ENCODE measurements at places on chromosomes 4 and X.
A peak's percentile ranks its signal among the peaks of the same experiment; 100 is the strongest.

GRCh38 chr4:10032625-10033024 is 11.3 kb upstream of the SLC2A9 start:
- no peak for DNase-seq

DNA sequence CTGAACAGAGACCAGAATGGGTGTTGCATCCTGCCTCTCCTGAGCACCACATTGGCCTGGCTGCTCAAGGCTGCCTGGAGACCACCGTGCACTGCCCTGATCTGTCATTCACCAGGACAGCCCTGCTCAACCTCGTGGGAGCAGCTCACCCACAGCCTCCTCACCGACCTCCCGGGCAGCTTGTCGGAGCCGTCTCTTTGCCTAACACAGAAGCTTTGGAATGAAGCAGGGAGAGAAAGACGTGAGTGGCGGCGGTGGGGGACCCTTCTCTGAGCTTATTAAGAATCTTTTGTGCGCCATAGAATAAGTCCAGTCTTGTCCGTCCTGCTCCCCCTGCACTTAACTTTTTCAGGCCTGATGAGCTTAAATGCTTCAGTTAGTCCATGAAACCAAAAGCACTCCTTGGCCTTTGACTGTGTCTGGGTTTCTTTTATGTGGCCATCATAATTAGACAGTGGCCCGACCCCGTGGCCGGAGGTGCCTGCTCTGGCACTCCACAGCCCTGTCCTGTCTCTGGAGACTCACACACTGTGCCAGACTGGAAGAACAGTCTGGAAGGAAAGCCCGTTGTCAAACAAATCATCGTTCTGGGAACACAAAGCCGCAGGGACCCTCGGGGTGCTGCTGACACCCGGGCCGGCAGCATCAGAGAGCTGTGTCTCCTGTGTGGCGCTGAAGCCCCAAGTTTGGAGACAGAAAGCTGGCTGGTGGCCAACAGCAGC is 192.8 kb downstream of the BCOR start:
- DNase-seq: no peak

DNA sequence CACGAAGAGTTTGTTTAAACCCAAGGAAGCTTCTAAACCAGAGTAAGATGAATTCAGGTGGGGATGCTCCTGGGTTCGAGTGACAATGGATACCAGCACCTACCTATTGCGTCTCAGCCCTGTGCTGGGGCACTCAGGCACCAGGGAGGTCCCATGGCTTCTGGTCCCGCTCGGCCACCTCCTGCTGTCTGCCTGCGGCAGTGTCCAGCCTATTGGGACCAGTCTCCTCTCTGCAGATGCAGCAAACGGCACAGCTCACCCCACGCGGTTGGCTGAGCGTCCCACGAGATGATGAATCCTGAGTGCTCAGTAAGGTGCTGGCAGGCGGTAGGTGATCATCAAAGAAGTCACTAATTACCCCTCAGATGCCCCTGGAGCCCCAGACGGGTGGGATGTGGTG is 75.2 kb downstream of the ACOX3 start:
- DNase-seq: no peak

GRCh38 chr4:158819942-158820786 is 51.3 kb downstream of the FNIP2 start:
- DNase-seq: no peak

DNA sequence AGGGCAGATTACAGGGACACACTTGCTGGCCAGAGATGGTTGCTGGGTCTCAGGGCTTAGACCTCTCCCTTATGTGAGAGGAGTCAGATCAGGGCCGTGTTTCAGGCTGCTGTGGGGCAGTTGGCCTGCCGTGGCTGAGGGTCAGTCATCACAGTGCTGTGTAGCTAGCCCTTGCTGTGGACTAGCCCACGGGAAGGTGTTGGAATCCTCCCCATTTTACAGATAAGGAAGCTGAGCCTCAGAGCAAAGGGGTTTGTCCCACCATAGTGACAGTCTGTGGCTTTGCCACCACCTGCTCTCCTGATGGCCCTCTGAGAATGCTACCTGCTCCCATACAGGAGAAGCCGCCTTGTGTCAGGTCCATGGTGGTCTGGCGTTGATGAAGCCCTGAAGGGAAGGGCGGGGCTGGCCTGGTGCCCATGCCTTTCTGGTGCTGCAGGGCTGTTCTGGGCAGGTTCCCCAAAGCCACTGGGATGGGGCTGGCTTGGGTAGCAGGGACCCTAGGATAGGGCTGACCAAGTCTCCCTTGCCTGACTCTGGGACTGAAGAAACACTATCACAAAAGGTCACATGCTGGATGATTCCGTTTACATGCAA is 2.4 kb upstream of the FAM53A start:
- no peak for DNase-seq

DNA sequence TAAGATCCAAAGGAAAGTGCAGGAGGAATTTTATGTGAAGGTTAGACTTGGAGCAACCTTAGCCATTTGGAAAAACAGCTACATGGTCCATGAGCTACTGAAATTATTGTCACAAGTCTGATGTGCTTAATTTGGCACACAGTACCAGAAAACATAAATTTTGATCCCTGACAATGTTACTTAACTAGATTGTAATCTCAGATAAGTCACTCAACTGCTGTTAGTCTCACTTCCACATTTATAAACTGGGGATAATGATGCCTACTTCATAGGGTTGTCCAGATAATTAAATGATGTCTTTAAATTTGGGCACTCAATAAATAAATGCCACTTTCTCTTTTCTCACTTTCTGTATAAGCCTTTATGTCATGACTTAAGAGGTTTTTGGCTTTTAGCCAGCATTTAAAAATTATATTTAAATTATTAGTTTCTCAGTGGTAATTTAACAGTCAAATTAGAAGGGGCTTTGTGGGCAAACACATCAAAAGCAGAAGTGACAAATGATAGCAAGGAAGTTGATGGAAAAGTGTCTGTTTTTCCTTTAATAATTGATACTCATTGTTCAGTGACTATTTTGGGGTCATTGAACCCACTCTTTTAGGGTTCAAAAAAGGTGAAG is 58.3 kb downstream of the PAQR3 start:
- no peak for DNase-seq

DNA sequence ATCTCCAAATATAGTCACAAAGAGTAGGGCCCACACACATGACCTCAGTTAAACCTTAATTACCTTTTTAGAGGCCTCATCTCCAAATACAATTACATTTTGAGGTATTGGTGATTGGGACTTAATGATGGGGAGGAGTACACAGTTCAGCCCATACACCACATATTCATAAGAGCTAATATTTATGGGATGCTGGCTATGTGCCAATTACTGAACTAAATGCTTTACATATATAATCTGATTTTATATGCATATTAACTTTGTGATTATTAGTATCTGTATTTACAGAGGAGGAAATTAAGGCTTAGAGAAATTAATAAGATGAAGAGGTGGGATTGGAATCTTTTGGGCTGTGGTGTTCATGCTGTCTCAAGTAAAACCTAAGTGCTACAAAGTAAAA is 17.8 kb downstream of the SMARCAD1 start:
- no peak for DNase-seq

DNA sequence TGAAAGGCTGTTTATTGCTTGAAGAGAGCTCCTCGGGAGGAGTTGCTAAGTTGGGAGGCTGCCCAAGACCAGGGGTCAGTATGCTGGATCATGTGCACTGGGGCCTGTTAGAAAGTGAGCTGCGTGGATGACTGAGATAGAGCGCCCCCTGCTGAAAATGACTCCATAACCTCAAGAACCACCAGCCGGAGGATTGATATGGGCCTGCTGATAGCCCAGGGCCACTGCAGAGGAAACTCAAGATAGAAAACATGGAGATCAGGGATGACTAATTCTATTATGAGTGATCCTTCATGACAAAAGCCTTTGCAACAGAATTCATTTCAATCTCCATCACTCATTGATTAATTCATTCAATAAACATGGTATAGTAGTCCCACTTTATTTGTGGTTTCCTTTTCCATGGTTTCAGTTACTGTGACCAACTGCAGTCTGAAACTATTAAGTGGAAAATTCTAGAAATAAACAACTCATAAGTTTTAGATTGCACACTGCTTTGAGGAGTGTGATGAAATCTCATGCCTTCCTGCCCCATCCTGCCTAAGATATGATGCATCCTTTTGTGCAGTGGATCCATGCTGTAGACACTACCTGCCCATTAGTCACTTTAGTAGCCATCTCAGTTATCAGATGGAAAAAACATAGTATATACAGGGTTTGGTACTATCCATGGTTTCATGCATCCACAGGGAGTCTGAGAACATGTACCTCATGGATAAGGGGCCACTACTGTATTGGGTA is 126.7 kb upstream of the MBNL3 start:
- DNase-seq: peak; percentile 20

GRCh38 chrX:108165383-108166111 is 74.0 kb downstream of the ATG4A start:
- DNase-seq: no peak

DNA sequence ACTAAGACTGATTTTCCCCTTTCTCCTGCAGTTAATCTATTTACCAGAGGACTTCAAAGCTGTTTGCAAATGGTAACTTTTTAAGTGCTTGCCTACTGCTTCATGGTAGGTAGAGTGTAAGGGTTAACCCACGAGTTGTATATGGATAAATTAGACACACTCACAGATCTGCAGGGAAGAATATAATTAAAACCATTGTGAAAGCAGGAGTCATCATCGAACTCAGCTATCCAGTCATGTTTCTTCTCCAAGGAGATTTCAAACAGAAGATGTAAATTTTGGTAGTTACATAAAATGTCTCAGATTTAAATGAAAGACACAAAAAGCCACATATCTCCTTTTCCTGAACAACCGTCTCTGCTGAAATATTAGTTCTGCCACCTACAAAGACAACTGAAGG is 549 bp upstream of the XG start:
- DNase-seq: no peak

DNA sequence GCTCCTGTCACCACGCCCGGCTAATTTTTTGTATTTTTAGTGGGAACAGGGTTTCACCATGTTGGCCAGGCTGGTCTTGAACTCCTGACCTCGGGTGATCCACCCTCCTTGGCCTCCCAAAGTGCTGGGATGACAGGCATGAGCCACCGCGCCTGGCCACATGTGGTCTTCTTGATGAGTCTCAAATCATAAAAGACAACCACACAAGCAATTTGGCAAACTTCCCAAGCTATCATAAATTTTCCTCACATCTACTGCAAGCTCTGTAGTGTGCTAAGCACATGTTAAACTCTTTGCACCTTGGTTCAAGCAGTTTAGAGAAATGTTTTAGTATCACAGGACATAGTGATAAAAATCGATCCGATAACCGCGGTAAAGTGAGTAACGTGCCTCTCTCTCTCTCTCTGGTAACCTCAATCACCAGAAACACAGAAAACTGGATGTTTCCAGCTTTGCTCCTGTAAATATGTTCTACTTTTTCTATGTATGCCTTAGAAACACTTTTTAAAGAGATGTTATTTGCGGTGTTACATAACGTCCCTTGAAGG is 256.8 kb downstream of the DHRSX start:
- no peak for DNase-seq

- no peak for DNase-seq
Measured at GRCh38 chr4:68077737-68078136, 51.9 kb downstream of the TMPRSS11F start.

DNA sequence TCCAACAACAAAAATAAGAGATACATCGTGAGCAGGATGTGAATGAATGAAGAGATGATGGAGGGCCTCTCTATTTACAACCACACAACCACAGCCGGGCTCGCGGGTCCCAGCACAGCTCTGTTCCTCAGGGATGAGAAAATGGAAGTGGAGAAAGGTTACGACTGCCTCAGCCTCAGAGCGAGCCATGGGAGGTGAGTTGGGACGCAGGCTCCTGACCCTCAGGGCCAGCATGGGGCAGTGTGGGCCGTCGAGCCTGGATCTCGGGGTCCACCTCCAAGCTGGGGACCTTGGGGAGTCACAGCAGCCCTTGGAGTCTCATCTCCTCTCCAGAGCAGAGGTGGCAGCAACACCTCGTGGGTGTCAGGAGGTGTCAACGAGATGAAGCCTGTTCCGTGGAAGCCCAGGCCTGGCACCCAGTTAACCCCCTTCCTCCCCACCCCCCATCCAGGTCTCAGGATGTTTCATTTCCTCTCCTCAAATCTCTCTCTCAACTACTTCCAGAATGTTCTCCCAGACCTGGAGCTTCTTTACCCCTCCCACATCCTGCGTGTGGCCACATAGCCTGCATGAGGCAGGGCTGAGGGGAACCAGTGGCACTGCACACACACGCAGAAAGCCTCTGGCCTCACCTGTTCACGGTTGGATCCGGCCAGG is 25.9 kb downstream of the C4orf50 start:
- DNase-seq: no peak

DNA sequence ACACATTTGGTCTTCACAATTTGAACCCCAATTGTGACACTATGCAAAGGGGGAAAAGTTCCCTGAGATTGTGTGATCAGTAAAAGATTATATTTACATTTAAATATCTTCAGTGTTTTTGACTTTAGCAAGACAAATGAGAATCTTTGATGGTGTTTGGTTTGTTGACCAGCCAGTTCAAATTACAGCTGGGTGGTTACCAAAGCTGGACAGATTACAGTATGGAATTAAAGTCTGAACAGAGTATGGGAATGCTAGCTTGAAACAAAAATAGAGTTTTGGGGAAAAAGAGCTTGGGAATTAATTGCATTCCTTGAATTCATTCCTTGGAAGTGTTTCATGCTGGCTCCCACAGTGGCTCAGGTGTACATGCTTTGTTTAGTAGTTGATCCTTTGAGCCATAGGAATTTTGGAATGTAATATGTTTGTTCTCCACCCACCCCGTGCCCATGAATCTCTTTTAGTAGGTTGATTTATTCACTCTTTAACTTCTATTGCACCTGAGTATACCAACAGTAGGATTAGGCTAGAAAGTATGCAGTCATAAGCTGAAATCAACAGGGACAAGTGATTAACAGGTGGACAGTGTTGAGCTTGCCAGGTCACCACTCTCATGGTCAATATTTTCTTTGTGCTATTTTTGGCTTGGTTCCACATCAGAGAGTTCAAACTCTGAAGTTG is 81.1 kb upstream of the HELT start:
- no peak for DNase-seq

DNA sequence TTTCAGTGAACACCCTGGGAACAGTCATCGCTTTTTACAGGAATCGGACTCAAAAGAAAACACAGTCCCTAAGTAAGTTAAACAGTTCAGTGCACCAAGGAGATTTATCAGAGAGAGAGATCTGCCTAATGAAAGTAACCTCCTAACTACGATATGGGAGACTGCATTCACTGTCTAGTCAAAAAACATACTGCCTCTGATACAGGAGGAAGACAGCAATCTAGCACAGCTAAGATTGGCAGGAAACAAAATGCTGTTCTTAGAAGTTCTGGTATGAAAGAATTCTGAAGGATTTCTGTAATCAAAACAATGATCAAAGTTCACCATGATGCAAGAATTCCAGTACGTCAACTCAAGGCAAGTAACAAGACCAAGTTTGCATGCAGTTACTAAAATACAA is 92.8 kb downstream of the MAML3 start:
- no peak for DNase-seq

DNA sequence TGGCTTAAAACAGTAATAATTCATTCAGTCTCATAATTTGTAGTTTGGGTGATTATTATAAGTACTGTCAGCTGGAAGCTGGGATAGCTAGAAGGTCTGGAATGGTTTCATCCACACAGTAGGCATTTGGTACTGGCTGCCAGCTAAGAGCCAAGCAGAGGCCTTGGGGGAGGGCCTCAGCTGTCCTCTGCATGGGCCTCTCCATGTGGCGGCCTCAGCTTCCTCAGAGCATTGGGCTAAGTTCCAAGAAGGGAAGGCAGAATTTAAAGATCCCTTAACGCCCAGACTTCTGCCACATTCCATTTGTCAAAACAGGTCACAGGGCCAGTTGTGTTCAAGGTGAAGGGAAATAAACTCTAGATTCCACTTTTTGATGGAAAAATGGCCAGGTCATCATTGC is 93.3 kb downstream of the NEUROG2 start:
- no peak for DNase-seq
